GM04503 (cell line): ENCODE measurements at places on chromosomes 1 and 21.

GRCh38 chr1:52877554-52877953 lies 35.0 kb downstream of the ZYG11A start:
- DNase-seq = no peak

DNA sequence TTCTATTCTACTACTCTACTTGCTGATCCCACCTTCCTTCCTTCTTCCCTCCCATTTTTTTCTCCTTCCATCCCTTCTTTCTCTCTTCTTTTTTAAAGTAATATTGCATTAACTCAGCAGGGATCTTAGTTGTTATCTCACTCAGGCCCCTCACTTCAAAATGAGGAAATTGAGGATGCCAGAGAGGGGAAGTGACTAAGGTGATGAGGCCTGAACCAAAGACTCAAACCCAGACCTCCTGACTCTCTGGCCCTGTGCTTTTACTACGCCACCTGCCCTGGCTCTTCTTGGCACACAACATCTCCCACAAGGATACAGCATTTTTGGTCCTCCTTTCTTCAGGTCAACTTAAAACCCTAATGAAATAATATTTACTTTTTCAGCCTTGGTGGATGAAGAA lies 151.7 kb upstream of the ZNF648 start:
- DNase-seq = no peak

DNA sequence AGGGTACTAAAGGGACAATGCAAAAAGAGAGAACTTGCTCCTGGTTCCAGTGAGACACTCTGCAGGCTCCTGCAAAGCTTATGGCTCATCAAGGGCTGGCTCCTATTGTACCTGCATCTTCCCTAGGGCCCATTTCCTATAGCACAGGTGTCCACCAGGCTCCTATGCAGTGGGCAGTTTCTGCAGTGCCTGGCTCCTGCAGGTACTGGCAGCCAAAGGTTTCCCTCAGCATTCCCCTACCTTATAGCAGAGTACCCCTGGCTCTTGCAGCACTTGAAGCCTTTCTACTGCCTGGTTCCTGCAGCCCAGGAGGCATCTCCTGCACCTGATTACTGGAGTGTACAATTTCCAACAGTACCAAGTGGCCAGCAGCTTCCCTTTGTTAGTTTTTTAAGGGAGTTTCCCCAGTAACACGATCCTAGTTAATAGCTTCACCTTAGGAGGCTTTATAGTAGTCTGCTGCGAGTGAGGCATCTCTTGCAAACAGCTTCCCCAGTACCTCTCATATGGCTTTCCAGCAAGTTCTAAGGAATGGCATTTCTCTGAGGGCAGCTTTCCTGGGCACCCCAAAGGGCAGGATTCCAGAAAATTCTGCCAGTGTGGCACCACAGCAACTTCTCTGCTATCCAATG lies 141.7 kb downstream of the DENND1B start:
- DNase-seq = no peak

GRCh38 chr21:17753736-17754135 lies 65.4 kb downstream of the C21orf91 start:
- DNase-seq = no peak

DNA sequence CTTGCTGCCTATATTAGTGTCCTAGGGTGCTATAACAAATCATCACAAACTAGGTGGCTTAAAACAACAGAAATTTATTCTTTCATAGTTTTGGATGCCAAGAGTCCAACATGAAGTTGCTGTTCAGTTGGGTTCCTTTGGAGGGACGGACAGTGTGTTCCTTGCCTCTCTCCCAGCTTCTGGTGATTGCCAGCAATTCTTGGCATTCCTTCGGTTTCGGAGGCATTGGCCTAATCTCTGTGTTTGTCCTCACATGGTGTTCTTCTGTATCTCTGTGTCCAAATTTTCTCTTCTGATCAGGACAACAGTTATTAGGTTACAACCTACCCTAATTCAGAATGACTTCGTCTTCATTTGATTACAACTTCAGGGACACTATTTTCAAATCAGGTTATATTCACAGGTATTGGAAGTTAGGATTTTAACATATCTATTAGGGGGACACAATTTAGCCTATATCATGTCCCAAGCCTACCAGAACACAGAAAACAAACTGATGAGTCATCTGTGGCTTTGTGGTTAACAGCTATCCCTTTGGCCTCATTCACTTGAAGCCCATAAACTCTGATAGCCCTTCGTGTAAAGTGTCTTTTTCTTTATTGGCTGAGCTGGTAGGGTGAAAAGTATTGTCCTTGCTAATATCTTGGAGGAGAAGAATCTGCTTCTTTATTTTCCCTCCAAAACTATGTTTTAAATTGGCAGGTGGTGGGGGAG lies 83.2 kb upstream of the PAPPA2 start:
- no peak for DNase-seq

DNA sequence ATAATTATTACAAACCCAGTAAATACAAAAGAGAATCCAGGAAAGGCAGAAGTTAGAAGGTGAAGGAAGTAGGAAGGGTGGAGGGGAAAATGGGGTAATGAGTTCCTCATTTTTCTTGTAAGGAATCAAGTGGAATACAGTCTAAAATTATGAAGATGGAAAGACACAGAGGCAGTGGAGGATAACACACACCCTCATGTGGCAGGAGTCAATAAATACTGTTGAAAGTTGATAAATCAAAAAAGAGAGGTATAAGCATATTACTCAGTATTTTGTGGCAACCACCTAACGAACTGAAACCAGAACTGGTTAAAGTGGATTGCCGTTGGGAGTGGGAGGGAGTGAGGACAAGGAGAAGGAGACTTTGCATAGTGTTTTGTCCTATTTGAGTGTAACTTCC lies 78.6 kb upstream of the SLC44A3 start:
- DNase-seq = no peak

DNA sequence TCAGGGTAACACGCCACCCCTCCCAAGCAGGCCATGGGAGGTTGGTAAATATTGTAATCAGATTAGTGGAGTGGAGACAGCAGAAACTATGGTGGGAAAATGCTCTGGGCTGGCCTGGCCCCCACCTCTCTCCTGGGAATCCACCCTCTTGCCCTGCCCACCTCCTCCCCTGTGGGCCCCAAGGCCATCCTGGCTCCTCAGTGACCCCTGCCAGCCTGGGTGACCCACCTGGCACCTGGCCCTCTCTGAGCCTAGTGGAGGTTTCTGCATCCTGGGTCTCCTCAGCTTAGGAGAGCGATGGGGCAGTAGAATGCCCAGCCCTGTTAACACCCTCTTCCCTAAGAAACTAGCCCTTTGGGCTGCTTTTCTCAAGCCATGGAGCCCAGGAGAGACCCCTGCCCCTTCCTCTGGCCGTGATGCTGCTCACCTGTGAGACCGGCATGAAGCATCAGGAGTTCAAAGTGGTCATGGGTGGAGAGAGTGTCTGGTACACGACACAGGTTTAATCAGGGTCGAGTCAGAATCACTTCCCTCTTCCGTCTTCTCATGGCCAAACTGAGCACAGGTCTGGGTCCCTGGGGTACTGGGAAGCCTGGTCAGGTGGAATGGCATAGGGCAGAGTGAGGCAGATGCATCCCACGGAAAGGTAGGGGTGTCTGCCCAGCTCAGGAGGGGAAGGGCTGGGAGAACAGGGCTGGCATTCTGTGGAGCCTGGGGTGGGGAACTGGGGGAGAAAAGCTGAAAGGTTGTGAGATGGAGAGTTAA lies 10.7 kb upstream of the DMBX1 start:
- no peak for DNase-seq

- no peak for DNase-seq
These were observed 2.2 kb downstream of the NFIA start for GRCh38 chr1:61084491-61085031.

DNA sequence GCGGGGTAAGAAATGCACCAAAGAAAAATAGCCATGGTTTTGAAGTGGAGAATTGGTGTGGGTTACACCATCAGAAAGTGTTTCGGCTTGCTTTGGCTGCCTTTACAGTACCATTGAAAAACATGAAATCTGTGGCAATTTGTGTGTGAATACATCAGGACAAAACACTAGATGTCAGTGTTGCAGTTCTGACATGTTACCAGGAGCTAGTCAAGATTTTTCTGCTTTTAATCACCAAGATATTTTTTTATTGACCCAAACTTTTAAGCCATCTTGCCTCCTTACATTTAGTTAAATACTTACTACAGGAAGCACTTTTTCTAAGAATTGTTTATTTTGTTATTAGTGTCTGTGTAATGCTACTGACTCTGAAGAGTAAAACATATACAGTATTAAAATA lies 14.3 kb downstream of the RRP15 start:
- DNase-seq = peak; percentile 21

GRCh38 chr1:35925741-35926140 lies 5.2 kb upstream of the AGO3 start:
- DNase-seq = peak; percentile 45

DNA sequence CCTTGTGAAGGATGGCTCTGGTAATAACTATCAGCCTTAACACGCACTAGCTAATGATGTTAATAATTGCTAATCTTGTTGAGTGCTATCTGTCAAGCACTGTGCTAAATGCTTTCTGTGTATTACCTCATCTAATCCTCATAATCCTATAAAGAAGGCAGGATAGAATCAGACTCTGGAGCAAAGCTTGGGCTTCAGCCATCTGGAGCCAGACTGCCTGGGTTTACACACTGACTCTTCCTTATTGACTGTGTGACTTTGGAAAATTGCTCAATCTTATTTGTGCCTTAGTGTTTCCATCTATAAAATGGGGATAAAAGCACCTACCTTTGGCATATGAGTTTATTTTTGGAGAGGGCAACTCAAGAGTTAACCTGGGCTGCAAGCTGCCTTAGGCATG lies 216.1 kb downstream of the NUF2 start:
- no peak for DNase-seq

DNA sequence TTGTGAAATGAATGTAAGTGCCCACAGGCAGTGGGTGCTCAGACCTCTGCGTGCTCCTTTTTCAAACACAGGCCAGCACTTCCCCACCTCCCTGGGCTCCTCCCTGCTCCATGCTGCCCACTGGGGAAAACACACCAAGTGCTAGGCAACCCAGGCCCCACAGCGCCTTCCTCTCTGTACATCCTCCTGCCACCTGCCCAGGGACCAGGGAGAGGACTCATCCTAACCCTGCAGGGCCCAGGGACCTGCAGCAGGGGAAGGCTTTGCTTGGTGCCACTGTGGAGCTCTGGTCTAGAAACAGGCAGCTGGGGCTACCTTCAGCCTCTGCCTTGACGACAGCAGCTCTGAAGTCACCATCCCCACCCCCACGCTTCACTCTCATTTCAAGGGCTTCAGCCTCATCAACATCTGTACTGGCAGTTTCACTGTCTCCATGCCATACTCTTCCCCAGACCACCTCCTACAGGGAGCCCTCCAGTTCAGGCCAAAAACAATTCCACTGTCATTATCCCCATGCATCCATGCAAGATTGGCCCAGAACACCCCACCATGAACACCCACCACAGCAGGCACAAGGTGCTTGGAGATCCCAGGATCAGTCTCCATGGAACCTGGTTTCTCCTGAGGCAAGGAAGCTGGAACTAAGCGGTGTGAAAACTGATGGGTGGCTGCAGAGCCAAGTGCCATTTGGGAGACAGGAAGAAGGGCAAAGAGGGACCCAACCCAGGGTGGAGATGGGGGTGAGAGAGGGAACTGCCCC lies 1.1 kb downstream of the IGSF8 start:
- DNase-seq = no peak

- no peak for DNase-seq
These were observed 53.1 kb upstream of the ATF3 start for GRCh38 chr1:212555426-212555825.

DNA sequence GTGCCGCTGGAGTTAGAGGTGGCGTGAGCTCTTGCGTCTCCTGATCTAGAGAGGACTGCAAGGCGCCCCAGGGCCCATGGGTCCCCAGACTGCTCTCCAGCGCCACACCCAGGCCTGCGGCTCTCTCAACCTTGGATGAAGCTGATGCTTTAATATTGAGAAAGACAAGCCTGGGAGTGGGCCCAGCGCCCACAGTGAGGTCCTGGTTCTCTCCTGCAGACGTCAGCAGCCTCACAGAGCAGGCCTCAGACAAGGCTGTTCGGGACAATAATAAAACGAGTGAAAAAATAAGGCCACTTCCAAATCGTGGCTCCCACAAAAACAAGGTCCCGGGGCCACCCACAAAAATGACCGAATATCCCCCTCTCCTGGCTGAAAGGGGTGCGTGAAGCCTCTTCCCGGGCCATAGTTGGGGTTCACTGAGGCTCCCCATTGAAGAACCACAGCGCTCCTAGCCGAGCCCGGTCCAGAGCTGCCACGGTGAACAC lies 6.0 kb upstream of the DNMT3L start:
- no peak for DNase-seq

DNA sequence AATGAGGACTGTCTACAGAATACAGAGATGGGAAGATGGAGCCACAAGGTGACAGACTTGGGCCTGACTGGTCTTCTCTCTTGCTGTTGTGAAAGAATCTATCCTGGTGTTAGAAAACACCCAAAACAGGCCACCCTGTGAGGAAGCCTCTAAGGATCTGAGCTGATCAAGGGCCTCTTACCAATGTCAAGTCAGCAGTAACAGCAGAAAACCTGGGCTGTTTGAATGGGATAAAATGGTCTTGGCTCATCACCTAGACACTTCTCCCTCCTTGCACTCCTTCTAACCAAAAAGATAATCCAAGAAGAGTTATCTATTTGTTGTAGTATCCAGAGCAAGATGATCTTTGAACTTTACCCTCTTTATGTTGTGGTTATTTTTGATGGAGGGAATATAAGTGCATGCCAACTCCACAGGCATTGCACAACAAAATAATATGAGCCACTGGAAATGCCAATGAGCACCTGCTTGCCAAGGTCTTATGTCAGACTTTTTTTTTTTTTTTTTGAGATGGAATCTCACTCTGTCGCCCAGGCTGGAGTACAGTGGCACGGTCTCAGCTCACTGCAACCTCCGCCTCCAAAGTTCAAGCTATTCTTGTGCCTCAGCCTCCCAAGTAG lies 32.8 kb upstream of the ZNF281 start:
- no peak for DNase-seq

- DNase-seq = no peak
These were observed 17.4 kb downstream of the IQGAP3 start for GRCh38 chr1:156554971-156555370.

- no peak for DNase-seq
These were observed 10.3 kb upstream of the S100A10 start for GRCh38 chr1:152003846-152004442.

- DNase-seq = no peak
These were observed 81.6 kb downstream of the CCDC185 start for GRCh38 chr1:223474804-223475203.

DNA sequence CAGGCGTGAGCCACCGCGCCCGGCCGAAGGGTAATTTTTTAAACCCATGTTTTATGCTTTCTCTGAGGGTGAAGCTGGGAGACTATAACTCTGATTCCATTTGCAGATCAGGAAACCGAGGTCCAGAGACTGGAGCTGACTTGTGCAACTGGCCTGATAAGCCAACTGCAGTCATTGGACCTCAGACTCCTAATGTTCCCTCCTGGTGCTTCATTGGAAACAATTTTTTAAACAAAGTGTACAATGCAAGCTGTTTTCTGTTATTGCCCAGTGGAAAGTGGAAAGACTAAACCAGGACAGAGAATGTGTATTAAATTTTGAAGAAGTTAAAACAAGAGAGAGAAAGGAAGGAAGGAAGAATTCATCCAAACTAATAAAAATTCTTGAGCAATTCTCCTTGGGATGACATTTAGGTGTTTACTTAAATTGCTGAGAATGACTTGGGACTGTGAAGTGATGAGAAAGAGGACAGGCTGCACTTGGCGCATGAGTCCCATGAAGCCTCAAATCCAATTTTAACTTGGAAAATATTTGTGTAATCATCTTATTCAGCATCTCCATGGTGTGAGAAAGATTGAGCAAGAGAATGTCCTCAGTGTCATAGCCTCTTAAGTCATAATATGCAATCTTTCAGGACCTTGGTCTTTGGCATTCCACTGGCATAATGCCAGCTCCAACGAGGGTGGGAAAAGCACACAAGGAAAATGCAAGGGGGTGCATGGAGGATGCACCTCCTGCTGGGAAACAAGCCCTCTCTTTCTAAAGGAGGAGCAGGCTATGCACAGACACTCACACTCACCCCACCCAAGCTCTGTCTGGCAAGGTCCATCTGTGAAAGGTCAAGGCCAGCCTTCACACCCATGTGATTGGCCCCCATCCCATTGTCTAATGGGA lies 342.0 kb downstream of the SIPA1L2 start:
- peak; percentile 27 for DNase-seq
